ENCODE measurements at places on chromosomes 12 and 14.

GRCh38 chr12:45336331-45336730 lies 120.4 kb downstream of the ANO6 start:
- DNase-seq, result no peak

DNA sequence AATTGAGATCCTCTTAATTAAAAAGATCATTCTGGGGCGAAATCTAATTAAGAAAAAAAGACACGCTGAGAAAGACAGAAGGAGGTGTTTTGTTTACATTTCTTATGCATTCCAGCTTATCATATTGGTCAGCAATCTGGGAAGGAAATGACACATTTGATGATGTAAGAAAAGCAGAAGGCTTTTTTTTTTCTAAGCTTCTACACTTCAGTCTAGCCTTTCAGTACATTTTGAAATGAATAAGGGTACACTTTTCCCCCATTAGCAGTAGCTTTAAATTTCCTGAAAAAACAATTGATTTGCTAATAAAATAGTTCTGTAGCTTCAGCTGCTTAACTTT lies 5.9 kb upstream of the GSC start:
- no peak for DNase-seq

DNA sequence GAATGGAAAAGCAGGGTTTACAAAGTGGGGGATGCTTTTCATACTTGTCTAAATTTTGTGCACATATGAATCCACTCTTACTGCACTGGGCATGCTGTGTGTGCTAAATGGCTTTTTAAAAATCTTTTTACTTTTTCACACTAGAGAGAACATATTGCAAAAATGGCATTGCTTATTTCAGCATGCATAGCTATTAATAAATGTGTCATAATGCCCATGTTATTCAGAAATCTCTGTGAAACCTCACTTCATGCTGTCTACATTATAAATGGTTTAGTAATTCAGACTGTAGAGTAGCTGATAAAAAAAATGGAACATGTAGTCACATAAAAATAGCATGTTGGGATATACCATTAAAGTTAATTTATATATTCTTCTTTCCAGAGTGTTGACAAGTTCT lies 593.8 kb downstream of the RPL10L start:
- DNase-seq, result no peak

DNA sequence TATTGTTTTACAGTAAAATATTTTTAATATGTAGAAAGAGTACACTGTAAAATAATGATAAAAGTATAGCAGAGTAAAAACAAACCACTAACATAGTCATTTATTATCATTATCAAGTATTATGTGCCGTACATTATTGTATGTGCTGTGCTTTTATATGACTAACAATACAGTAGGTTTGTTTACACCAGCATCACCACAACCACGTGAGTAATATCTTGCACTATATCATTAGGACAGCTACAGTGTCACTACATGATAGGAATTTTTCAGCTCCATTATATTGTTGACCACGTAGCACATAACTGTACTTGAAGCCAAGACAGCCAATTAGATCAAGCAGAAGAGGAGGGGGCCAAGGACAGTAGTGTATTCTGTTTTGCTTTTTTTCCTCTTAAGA lies 415.4 kb downstream of the RAD51B start:
- DNase-seq, result no peak

- no peak for DNase-seq
These were observed 201.0 kb upstream of the DIO3 start for GRCh38 chr14:101360054-101360911.

- DNase-seq, result no peak
These were observed 83.3 kb downstream of the CRACR2A start for GRCh38 chr12:3669594-3669993.

- no peak for DNase-seq
These were observed 248.1 kb downstream of the DPY19L2 start for GRCh38 chr12:63420206-63420644.

GRCh38 chr14:104895207-104895785 lies 29.4 kb upstream of the PLD4 start:
- DNase-seq, result no peak

DNA sequence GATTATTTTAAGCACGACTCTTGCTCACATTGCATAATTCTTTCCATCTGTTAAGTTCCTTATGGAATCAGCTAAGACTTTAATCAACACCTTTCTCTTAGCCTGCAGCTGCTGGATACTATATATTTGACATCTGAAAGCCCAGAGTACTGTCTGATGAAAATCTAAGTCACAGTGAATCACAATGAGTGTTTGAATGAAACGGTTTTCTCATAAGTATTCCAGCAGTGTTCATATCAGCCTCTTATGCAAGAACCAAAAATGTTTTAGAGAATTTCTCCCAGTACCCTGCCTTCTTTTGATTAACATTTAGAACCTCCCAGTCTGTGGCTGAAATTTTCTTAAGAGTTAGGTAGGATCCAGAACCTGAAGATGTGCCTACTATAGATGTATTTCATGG lies 55.6 kb downstream of the FRMD6 start:
- no peak for DNase-seq

GRCh38 chr12:27868139-27868538 lies 88.1 kb upstream of the MANSC4 start:
- DNase-seq, result no peak

DNA sequence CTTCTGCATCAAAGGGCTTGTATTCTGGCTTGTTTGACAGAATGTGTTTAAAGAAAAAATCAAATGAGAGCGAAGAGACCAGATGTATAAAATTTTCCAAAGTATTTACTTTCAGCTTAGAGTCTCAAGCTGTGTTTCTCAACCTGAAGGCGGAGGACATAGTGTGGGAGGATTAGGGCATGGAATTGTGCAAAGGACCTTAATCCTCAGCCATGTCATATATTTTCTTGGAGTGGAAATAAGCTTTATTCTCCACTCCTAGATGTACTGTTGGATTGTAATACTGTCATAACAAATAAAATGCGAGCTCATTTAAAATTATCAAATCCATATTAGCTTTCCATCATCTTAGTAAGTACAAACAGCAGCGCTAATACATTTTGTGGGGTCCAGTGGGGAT lies 154.0 kb downstream of the PAH start:
- DNase-seq, result no peak

DNA sequence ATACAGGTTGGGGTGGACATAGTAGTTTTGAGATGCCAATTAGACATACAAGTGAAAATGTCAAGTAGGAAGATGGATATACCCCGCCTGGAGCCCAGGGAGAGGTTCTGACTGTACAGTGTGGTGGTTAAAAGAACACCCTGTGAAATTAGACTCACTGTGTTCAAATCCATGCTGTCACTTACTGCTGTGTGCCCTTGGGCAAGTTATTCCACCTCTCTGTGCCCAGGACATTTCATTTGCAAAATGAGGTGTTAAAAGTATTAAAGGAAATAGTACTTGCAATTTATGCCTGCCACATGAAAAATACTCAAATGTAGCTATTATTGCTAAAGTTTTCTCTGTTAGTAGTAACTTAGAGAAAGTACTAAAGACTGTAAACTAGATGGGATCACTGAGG lies 18.5 kb downstream of the GALNT4 start:
- DNase-seq, result no peak

- DNase-seq, result peak; percentile 89
These were observed 31.8 kb upstream of the PLEKHG6 start for GRCh38 chr12:6278439-6279255.

GRCh38 chr14:57420986-57421385 lies 30.6 kb downstream of the NAA30 start:
- DNase-seq, result no peak

DNA sequence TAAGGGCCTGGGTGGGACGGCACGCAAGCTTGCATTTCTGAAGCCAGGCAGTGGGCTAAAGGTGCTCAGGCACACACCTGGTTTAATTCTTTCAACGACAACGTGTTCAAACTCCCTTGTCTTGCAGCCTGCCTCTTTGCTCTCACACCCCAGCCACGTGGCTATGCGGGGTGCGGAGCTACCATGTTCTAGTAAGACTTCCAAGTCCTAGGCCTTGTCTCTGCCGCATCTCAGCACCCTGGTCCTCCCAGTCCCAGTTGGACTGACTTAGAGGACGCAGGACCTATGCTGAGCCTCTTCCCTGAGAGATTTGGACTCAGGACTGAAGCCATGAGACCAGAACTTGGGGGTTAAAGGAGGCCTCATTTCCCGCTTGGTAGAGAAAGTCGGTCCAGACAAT lies 62.2 kb downstream of the CLMN start:
- DNase-seq, result no peak

GRCh38 chr12:119803381-119803791 lies 73.7 kb downstream of the CIT start:
- DNase-seq, result no peak

DNA sequence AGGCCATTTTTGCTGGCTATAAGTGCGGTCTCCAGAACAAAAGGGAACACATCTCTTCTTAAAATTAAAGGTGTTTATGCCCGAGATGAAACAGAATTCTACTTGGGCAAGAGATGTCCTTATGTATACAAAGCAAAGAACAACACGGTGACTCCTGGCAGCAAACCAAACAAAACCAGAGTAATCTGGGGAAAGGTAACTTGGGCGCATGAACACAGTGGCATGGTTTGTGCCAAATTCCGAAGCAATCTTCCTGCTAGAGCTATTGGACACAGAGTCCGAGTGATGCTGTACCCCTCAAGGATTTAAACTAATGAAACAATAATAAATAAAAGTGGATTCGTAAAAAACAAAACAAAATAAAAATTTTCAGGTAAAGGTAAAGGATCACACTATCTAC lies 33.4 kb downstream of the PKP2 start:
- no peak for DNase-seq

- DNase-seq, result no peak
These were observed 5.6 kb upstream of the NFATC4 start for GRCh38 chr14:24362241-24362960.

All from activated CD8-positive, alpha-beta memory T cell treated with anti-CD3 and anti-CD28 coated beads, Interleukin-2, amount 50 U/mL, for 4 hours (primary cell).